ENCODE measurements at places on chromosomes 7 and 10.

DNA sequence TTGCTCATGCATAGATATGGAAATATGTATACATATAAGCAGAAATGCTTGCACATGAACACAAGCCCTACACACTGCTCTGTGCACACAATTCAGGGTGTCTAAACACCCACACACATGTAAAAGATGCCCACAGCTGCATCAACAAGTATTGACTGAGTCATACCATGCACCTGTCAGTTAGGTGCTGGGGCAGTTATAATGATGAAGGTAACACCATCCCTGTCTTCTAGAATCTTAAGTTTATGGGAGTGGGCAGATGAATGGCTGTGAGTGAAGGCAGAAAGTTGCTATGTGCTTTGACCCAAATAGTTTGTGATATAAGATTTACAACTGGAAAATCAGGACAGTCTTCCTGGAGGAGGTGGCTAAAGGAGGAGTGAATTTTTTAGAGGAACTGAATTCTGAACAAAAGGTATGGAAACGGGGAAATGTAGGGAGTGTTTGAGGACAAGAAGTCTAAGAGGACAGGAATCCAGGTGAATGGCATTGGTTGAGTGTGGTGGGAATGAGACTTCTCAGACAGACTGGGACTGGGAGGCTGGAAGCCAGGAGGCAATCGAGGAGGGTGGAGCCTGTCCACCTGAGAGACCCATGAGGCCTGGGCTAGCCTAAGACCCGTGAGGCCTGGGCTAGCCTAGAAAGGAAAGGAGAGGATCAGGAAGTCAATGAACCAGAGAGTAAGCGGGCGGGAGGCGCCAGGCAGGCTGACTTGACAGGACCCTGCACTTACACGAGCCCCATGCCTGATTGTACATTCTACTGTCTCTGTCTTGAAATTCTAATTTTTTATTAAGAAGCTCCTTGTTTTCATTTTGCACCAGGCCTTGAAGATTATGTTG lies 20.7 kb downstream of the POLL start:
- DNase-seq: no peak

- DNase-seq: no peak
These were observed 84.6 kb upstream of the PDE1C start for GRCh38 chr7:32154797-32155196.

- peak; percentile 78 for DNase-seq
These were observed 65.5 kb downstream of the C10orf143 start for GRCh38 chr10:130045091-130045652.

GRCh38 chr10:77685432-77685831 lies 47.8 kb upstream of the KCNMA1 start:
- no peak for DNase-seq

GRCh38 chr7:4633012-4633411 lies 49.1 kb upstream of the FOXK1 start:
- DNase-seq: peak; percentile 63

DNA sequence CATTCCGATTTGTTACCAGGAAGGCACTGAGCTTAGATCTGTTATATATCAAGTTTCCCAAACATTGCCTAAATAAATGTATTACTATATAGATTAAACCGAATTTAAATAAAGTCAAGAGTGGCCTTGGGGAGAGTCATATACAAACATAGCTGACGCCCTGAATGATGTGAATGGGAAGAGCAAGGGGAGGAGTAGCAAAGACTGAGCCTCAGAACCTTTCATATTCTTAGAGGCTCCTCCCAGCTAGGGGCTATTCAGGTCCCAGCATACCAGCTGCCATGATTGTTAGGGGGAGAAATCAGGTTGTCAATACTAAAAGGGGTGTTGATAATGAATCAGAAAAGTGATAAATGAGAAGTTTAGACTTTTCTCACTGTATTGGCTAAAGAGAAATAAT lies 64.7 kb upstream of the ITGB1 start:
- no peak for DNase-seq

GRCh38 chr10:105056413-105056812 lies 415.3 kb downstream of the SORCS3 start:
- DNase-seq: no peak

DNA sequence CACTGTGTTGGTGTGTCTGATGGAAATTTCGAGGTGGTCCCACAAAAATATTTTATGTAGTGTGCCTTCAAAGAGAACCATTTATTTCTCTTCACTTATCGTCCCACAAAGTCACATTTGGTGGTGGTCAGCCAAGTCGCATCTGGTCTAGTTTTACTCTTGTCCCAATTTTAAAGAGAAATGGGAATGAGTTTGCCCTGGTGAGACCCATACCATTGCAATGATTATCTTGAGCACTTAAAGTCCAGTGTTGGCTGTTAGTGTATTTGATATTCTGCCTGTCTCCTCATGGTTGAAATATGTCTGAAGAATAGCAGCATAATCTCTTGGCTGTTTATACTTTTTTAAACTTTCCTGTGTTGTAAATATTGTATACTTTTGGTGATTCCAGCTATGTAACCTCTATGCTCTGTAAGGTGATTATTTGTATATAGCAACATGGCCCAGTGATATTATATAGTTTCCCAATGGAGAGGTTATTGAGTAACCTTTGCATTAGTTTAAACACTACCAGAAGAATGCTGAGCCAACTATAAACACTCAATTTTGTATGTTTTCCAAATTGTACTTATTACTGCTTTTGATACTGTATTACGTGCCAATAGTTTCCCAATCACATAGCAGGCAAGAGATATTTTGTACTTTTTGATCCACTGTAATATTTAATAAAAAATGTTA lies 172.2 kb downstream of the RTKN2 start:
- DNase-seq: no peak
